Progenitor cell of endocrine pancreas (in vitro differentiated cells): ENCODE measurements at places on chromosomes 4 and X. TPM values are rescaled to one million over a fixed set of nuclear protein-coding genes. Genes with fewer than 3 reads are reported as not detected.
A peak's percentile ranks its signal among the peaks of the same experiment; 100 is the strongest.

Gene IL13RA2
- total RNA-seq: not detected in 2 replicates

Gene YTHDC1
- total RNA-seq: 162 and 188 TPM in 2 replicates

Gene CENPVL1
- 1.4 TPM in 2 replicates for total RNA-seq

Gene PLAC8
- total RNA-seq: 4.7 and 5.9 TPM in 2 replicates

Gene UGT2A3
- total RNA-seq: 0.67 TPM in 2 replicates

Gene PDGFRA
- 11.4 and 13.8 TPM in 2 replicates for total RNA-seq

Gene SYTL5
- total RNA-seq: 8.8 and 9.7 TPM in 2 replicates

Gene TREX2
- 0.24 and 0.41 TPM in 2 replicates for total RNA-seq

DNA sequence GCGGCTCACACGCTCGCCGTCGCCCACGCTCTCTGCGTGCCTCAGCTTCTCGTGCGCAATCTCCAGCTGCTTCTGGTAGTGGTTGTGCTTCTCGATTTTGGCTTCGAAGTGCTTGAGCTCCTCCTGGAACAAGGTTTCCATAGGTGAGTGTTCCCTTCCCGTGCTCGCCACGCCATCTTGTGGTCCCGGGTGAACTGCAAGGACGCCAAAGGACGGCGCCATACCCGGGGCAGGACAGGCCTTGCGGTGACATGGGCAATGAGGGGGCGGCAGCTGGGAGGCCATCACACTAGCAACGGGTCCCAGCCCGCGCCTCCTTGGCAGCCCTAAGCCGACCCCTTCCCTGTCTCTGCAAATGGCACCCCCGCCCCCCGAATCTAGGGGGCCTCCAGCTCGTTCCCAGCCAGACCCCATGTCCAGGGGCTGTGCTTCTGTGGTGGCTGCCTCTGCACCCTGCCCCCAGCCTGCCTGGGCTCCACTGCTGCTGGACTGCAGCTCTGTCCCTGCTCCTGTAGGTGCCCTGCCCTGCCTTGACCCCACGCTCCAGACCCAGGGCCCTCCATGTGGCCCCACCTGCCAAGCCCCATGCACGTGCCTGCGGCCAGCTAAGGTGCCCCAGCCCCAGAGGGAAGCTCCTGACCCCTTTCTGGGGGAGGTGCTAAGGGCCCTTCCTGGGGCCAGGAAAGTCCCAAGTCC is 17.3 kb downstream of the LRPAP1 start:
- peaks cover 39% of the 10 kb centered on the region for H3K36me3 ChIP-seq
- H3K4me3 ChIP-seq: no peak overlapping the region
- no peak for DNase-seq
- no peak overlapping the region for H3K27ac ChIP-seq
- H3K27me3 ChIP-seq: no peaks in the 10 kb centered on the region

DNA sequence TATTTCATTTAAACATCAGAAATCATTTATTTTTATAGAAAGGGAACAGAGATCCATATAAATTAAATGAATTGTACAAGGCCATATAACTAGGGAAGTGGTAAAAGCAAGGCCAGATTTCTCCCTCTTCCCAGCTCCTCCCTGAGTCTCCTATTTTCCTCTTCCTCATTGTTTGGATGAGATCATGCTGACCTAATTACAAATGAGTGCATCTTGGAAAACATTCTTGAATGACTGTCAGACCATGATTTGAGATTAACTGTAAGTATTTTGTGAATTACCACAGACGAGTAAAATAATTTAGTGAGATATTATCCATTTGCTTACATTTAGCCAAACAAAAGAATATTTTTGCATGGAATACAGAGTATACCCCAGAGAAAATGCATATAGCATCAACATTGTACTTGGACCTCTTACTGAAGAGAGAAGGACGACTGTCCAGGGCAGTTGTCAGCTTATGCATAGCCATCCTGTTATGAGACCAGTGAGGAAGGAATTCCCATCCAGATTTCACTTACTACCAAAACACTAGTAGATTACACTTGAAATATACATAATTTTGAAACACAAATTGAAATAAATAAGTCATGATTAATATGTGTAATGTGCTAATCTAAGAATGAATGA is 47.3 kb downstream of the SLAIN2 start:
- no peaks in the 10 kb centered on the region for H3K4me1 ChIP-seq
- no peak for DNase-seq
- H3K27me3 ChIP-seq: no peaks in the 10 kb centered on the region
- H3K4me3 ChIP-seq: no peak overlapping the region
- H3K36me3 ChIP-seq: peaks cover 10% of the 10 kb centered on the region

GRCh38 chr4:175109933-175110332 is 191.8 kb downstream of the ADAM29 start:
- no peaks in the 10 kb centered on the region for H3K36me3 ChIP-seq
- no peak for DNase-seq
- H3K4me1 ChIP-seq: no peaks in the 10 kb centered on the region
- no peaks in the 10 kb centered on the region for H3K27me3 ChIP-seq

GRCh38 chr4:92184566-92184965 is 119.2 kb upstream of the GRID2 start:
- H3K27me3 ChIP-seq: no peaks in the 10 kb centered on the region
- no peak for DNase-seq
- H3K4me1 ChIP-seq: no peaks in the 10 kb centered on the region

- H3K27ac ChIP-seq: no peak overlapping the region
- DNase-seq: no peak
Observed at GRCh38 chr4:80268081-80268823, 1.8 kb downstream of the FGF5 start.

DNA sequence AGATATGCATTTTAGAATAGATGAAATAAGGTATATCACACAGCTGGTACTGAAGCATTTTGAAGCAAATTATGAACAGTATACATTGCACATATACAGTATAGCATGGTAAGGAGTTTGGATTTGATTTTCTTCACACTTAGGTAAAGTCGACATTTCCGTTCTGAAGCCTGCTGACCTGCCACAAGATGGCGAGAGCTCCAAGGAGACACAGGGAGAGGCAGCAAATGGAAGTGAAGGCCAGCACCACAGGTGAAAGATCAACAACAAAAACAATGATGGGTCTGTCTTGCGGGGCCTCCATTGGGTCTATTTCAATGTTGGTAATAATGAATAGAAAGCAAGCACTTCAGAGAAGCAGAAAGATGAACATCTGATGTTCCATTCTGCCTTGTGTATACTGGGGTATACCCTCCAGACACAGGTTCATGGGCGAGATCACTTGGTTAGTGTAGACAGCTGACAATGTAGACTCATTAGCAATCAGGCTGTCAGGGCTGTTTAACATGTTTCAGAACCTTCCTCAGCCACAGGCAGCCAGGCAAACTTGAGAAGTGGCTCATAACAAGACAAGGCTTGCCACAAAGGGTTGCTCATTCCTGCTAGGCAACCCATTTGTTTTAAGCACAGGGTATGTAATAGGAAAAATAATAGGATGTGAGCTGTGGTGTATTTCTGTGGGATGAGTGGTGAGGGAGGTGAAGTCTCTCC is 21.4 kb upstream of the NOX1 start:
- no peak overlapping the region for H3K27ac ChIP-seq
- no peaks in the 10 kb centered on the region for H3K4me1 ChIP-seq
- no peaks in the 10 kb centered on the region for H3K27me3 ChIP-seq
- H3K36me3 ChIP-seq: no peaks in the 10 kb centered on the region

- no peaks in the 10 kb centered on the region for H3K36me3 ChIP-seq
- no peaks in the 10 kb centered on the region for H3K27me3 ChIP-seq
Observed at GRCh38 chrX:132041015-132041414, 17.9 kb downstream of the STK26 start.

DNA sequence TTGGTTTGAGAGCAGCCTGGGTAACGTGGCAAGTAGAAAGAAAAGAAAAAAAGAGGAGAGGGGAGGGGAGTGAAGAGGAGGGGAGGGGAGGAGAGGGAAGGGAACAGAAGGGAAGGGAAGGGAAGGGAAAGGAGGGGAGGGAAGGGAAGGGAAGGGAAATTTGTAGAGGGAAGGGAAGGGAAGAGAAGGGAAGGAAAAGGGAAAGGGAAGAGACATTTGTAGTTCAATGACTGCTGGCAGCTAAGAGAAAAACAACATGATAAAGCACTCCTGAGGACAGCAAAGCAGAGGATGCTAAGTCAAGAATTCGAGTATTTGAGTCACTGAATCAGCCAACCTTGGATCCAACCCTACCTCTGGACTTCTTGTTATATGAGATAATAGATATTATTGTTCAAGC is 38.2 kb upstream of the BMP2K start:
- H3K27me3 ChIP-seq: no peaks in the 10 kb centered on the region
- no peak overlapping the region for H3K27ac ChIP-seq
- H3K4me1 ChIP-seq: no peaks in the 10 kb centered on the region

DNA sequence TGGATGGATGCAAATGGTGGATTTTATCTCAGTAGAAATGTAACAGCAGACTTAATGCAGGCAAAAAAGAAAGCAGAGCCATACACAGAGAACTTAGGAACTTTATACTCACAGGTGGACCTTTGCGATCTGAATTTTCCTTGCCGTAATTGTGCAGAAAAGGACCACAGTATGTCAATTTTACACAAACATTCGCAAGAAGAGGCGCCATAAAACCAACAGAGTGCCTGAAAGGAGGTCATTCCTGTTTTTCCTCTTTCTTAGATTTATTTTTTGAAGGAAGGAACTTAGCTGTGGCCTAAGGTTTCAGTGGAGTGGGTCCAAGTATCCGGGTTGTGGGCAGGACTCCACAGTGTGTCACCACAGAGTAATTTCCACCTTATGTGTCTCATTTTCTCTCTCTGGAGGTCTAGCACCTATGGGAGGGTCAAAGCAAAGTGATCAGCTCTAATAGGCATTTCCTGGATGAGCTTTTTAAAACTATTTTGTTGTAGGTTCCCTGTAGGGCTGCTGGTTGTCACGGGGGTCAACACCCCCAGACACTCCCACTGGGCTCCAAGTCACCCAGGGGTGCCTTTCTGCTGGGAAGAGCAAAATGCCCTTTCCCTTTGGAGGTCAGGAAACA is 24.7 kb upstream of the PBDC1 start:
- H3K36me3 ChIP-seq: no peaks in the 10 kb centered on the region
- no peaks in the 10 kb centered on the region for H3K27me3 ChIP-seq
- no peak for DNase-seq
- peak overlapping the region; percentile 92 for H3K27ac ChIP-seq
- H3K4me1 ChIP-seq: peaks cover 15% of the 10 kb centered on the region

DNA sequence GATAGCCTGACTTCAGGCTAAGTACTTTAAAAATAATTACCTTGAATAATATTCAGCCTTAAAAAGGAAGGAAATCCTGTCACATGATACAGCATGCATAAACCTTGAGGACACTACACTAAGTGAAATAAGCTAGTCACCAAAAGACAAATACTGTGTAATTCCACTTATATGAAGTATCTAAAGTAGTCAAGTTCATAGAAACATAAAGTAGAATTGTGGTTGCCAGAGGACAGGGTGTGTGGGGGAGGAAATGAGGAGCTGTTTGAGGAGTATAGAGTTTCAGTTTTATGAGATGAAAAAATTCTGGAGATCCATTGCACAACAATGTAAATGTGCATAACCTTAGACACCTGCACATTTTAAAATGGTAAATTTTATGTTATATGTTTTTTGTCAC is 5.6 kb upstream of the STPG2 start:
- no peaks in the 10 kb centered on the region for H3K27me3 ChIP-seq
- no peak for DNase-seq
- H3K36me3 ChIP-seq: no peaks in the 10 kb centered on the region
- no peaks in the 10 kb centered on the region for H3K4me1 ChIP-seq

DNA sequence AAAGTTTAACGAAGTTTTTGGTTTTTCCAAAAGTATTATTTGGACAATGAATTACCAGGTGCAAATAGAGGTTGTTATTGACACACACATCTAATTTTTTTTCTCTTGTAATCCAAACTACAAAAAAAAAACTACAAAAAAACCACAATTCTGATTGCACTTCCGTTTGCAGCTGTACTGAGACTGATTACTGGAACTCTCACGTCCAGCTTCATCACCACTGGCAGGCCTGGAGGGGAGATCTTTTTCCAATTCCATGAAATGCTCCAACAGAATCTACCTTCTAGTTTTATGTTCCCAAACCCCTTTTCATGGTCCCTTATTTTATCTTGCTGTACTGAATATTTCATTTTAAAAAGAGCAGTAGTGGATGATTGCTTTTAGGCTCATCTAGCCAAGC is 1118.3 kb downstream of the C4orf33 start:
- no peak for DNase-seq
- H3K27me3 ChIP-seq: no peaks in the 10 kb centered on the region
- H3K36me3 ChIP-seq: no peaks in the 10 kb centered on the region
- H3K4me1 ChIP-seq: peaks cover 2% of the 10 kb centered on the region
- H3K4me3 ChIP-seq: no peak overlapping the region
- no peak overlapping the region for H3K27ac ChIP-seq

- no peak overlapping the region for H3K27ac ChIP-seq
- no peak overlapping the region for H3K4me3 ChIP-seq
- H3K4me1 ChIP-seq: no peaks in the 10 kb centered on the region
- H3K36me3 ChIP-seq: no peaks in the 10 kb centered on the region
- no peak for DNase-seq
- no peaks in the 10 kb centered on the region for H3K27me3 ChIP-seq
Observed at GRCh38 chr4:123787512-123788080, 391.0 kb downstream of the SPRY1 start.

GRCh38 chr4:52822972-52823701 is 39.0 kb upstream of the RASL11B start:
- no peak overlapping the region for H3K4me3 ChIP-seq
- H3K4me1 ChIP-seq: peaks cover 16% of the 10 kb centered on the region
- no peaks in the 10 kb centered on the region for H3K27me3 ChIP-seq
- no peak overlapping the region for H3K27ac ChIP-seq

GRCh38 chr4:74328501-74328900 is 20.2 kb downstream of the EPGN start:
- no peaks in the 10 kb centered on the region for H3K27me3 ChIP-seq
- peaks cover 4% of the 10 kb centered on the region for H3K4me1 ChIP-seq
- H3K4me3 ChIP-seq: no peak overlapping the region
- H3K36me3 ChIP-seq: no peaks in the 10 kb centered on the region
- H3K27ac ChIP-seq: no peak overlapping the region
- DNase-seq: no peak

- H3K36me3 ChIP-seq: no peaks in the 10 kb centered on the region
- DNase-seq: no peak
- no peak overlapping the region for H3K27ac ChIP-seq
- H3K27me3 ChIP-seq: no peaks in the 10 kb centered on the region
- H3K4me3 ChIP-seq: no peak overlapping the region
Observed at GRCh38 chrX:126658447-126658846, 105.8 kb upstream of the DCAF12L1 start.

- H3K27ac ChIP-seq: peak overlapping the region; percentile 92
- no peak for DNase-seq
- H3K4me1 ChIP-seq: peaks cover 56% of the 10 kb centered on the region
- peak overlapping the region; percentile 17 for H3K4me3 ChIP-seq
- peaks cover 23% of the 10 kb centered on the region for H3K36me3 ChIP-seq
- H3K27me3 ChIP-seq: no peaks in the 10 kb centered on the region
Observed at GRCh38 chr4:56055027-56055977, 106.6 kb downstream of the CEP135 start.

DNA sequence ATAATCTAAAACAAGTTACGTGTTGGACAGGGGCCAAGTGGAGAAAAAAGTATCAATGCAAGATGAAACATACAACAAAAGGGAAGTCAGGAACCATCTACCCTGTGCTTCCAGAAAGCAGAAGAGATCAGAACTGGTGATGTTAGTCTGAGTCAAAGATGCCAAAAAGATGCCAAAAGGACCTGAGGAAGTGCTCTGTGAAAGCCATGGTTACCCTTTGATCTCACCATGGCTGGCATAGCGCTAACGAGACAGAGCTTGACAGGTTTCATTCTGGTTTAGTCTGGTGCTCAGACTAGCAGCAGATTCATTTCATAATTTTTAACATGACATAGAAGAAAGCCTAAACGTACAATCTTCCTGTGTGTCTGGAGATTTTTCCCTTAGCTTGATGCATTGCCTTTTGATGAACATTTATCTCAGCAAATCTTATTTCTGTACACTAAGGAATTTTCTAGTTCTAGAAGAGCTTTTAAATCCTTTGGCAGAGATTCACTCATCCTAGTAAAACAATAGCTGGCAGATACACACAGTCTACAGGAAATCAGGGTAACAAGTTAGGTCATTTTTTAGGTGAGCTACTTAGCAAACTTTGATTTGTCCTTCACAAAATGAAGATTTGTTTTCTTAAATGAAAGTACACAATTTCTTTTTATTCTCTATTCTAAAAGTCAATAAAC is 87.7 kb downstream of the COL25A1 start:
- H3K27me3 ChIP-seq: no peaks in the 10 kb centered on the region
- no peak overlapping the region for H3K4me3 ChIP-seq
- no peak for DNase-seq
